ENCODE measurements at places on chromosomes 1 and 21.

GRCh38 chr1:16420424-16421118 is 16.7 kb downstream of the SPATA21 start:
- no peak for DNase-seq

DNA sequence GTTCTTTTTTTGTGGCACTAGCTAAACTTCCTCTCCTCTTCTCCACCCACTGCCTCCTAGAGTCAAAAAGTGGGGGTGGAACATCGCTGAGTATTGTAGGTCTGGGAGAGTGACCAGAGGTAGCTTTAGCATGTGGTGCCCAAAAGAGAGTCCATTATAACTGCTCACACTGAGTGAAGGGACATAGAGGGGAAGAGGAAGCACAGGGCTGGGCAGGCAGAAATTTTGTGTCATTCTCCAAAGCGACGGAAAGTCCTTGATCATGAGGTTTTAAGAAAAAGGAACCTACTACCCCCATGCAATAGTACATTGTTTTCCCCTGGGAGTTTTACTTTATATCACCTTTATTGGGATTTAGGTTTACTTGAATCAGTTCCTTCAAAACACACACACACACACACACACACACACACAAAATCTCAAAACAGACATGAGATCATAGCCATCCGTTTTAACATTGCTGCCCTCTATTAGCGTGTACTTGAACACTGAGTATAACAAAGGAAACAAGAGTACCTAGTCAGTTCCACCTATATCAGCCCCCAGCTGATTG is 4.1 kb downstream of the CD84 start:
- no peak for DNase-seq

- no peak for DNase-seq
Observed at GRCh38 chr1:36743286-36744005, 260.7 kb upstream of the CSF3R start.

DNA sequence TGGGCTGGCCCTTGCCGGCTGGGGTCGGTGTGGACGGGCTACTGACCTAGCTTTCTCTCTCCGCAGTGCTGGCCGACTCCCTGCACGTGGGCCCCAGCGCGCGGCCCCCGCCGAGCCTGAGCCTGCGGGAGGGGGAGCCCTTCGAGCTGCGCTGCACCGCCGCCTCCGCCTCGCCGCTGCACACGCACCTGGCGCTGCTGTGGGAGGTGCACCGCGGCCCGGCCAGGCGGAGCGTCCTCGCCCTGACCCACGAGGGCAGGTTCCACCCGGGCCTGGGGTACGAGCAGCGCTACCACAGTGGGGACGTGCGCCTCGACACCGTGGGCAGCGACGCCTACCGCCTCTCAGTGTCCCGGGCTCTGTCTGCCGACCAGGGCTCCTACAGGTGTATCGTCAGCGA is 34.9 kb downstream of the PTGFRN start:
- DNase-seq, result no peak

- DNase-seq, result no peak
Observed at GRCh38 chr1:180598333-180598974, 33.4 kb upstream of the XPR1 start.

DNA sequence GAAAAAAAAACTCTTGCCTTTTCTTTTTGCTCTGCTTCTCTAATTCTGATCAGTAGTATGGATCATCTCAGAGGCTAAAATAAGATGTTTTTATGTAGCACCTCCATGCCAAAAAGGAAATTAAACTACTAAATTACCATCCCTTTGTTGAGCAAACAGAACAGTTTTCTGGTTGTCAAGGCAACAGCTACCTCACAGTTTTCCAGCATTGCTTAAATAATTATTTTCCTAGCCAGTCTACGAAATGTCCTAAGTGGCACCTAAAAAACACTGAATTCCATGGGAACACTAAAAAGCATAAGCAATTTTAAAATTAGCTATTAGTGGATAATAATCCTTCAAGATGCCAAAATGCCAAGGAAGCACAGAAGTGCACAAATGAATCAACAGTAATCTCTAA is 61.7 kb downstream of the ARID4B start:
- DNase-seq, result peak; percentile 43

GRCh38 chr1:119093721-119094120 is 46.7 kb downstream of the WARS2 start:
- no peak for DNase-seq

- no peak for DNase-seq
Observed at GRCh38 chr1:19028546-19029129, 72.2 kb upstream of the IFFO2 start.

- peak; percentile 18 for DNase-seq
Observed at GRCh38 chr1:46466477-46467182, 23.0 kb upstream of the DMBX1 start.

DNA sequence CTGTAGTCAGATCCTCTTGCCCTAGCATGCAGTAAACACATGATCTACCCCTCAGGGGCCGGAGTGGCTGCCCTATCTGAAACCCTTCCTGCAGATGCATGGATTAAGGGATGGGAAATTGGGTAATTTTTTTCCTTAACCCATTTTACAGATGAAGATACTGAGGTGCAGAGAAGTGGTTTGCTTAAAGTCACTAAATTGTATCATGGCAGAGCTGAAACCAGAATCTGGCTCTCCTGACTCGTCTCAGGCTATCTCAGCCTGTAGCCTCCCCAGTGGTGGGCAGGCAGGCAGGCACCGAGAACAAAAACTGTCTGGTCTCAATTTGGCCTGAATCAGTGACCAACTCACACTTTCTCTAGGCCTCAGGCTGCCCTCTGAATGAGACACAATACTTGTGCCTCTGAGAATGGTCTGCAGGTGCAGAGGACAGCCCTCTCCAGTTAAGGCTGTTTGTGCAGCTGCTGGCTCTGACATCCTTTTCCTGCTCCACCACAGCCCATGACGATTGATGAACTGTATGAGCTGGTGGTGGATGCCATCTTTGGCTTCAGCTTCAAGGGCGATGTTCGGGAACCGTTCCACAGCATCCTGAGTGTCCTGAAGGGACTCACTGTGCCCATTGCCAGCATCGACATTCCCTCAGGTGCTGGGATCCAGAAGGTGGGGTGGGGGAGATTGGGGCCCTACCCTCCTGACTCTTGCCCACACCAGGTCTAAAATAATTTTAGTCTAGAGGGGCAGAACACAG is 1.5 kb downstream of the NAXE start:
- DNase-seq, result no peak

DNA sequence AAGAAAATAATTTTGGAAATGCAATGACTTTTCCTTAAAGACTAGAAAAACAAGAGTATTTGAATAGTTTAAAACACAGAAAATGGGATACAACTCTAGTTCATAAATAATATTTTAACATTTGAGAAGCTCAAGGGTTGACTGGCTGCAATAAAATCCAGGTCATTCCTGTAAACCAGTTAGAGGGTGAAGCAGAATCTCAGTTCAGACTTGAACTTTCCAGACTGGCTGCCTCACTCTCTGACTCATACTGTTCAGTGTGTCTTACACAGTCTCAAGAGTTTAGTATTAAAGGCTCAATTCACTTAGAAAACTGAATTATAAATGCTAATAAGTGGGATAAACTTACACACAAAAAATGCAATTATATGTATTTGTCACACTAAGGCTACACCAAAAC is 89.9 kb downstream of the RAVER2 start:
- peak; percentile 34 for DNase-seq

DNA sequence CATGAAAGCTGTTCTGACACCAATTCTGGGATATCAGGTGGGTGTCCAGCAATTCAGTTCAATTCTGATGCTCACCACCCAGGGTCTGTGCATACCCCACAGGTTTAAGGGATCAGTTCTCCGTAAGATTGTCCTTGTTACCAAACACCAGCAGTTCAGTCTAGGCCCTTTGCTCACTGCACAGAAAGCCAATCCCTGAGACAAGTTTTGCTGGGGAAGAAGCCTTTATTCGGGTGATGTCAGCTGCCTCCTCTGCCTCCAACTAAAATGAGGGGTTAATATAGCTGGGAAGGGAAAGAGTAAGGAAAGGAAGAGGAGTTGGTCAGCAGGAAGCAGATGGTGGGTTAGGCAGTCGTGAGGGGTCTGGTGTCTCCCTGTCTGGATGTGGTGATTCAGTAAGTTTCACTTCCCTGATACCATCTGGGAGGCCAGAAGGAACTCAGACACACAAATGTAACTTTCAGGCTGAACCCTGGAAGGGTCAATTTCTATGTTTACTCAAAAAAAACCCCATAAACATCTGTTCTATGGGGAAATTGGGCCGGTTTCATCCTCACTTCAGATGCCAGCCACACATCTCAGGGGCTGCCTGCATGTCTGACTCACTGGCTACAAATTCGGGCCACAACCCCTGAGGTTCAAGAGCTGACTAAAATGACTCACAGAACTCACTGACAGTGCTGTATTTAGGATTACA is 83.3 kb upstream of the PGBD5 start:
- peak; percentile 91 for DNase-seq

GRCh38 chr21:29297483-29298347 is 1.0 kb upstream of the BACH1 start:
- no peak for DNase-seq

- no peak for DNase-seq
Observed at GRCh38 chr1:57551476-57551875, 127.6 kb upstream of the DAB1 start.

DNA sequence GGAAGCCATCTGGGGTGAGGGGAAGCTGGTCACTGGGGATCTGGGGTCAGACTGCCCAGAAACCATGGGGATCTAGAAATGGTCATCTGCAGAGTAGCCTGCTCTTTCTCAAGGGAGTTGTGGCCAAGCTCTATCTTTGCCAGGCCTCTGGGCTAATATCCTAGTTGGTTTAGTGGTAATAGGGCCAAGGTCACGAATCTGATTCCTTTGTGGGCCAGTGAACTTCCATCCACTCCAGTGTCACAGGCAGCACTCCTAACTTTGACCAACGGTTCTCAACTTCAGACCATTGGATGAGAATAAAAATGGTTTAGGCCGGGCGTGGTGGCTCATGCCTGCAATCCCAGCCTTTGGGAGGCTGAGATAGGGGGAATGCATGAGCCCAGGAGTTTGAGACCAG is 28.1 kb upstream of the PPP2R5A start:
- DNase-seq, result no peak

DNA sequence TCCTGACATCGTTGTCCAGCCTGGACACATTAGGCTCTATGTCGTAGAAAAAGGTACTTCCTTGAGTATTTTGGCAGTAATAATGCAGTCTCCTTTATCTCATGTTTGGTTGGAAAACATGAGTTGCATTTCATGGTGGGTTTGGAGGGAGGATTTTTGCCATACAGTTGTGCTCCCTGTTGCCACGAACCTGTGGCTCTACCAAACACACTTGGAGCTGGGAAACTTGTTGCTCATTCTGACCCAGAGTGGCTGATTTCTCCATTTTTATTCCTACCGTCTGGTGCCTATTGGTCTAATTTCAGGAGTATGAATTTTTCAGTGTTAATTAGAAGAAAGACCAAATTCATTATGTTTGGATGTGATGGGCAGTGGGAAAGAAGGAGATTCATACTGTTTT is 50.7 kb downstream of the MPZL1 start:
- no peak for DNase-seq

DNA sequence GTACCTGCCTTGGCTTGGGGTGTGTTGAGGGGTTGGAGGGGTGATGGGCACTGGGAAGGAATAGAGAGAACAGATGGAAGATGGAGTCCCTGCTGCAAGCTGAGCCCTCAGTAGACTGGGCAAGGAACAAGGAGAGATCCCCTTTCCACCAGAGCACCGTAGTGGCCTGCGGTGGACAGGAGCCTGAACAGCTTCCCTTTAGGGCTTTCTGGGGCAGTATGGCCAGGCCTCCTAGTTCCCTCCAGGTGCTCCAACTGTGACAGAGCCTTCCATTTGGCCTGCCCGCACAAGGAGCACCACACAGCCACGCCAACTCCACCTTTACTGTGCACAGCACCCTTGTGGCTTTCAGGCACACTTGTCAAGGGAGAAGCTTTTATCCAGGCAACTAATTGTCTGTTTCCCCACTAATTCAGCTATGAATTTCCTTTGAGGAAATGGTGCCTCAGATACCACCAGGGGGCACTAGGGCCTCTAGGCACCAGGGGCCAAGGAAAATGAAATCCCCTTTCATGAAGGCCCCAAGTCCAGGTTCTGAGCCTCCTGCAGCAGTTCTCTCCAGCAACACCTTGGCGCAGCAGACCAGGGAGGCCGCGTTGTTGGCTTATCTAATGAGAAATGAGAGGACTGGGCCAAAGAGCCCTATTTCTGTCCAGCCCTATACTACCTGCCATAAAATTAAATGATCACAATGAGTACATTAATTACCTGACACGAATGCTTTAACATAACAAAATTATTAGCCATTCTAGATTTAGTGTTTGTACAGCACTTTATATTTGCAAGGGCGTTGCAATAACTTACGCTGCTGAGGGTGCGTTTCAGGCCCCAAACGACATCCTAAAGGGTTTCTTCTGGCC is 23.1 kb upstream of the ERI3 start:
- peak; percentile 48 for DNase-seq

DNA sequence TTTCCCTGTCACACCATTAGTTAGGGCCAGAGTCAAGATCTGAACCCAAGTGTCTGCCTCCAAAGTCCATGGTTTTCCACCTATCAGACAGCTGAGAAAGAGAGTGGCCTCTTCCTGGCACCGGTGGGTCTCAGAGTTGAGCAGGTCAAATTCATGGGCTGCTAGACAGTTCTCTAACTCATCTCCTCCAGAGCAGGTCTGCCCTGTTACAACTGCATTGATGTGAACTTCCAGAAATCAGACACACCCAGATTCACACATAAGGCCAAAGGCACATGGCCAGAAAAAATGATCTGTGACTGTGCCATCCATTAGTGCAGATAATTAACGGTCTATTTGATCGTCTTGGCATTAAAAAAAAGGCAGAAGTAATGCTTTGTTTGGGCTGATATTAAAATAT is 17.5 kb downstream of the SMIM12 start:
- no peak for DNase-seq

DNA sequence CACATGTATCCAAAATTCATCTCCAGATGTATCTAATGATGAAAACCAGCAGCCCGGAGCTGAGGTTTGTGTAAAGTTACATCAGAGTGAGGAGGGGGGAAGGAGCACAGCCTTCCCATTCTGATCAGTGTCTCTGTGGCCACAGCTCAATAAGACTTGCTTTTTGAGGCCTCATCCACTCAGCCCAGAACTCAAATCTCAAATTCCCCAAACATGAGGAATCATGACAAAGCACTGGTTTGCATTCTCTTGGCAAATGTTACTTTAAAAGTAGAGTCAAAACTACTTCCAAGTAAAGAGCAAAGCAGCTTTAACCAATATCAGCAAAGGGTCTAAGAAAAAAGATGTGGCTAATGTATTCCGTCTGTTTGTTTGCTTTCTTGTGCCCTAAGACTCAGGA is 30.9 kb downstream of the CCN1 start:
- DNase-seq, result peak; percentile 98

DNA sequence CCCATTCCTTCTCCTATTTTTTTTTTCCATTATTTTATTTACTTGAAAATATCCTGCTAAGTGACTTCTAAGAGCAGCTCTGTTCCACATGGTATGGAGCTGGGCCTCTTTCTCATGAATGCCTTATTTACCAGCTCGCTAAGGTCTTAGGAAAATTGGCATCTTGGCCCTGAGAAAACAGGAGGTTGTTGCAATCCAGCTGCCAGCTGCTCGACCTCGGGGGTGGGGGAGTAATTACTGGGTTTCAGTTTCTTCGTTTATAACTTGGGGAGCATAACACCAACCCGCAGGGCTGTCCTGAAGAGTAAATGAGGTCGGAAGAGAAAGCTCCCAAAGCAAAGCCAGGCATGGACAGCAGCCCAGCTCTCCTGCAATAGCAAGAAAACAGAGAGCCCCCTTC is 176.3 kb downstream of the AJAP1 start:
- DNase-seq, result no peak

GRCh38 chr1:154788886-154789285 is 81.2 kb downstream of the KCNN3 start:
- peak; percentile 9 for DNase-seq

GRCh38 chr1:8687538-8687937 is 129.9 kb downstream of the RERE start:
- no peak for DNase-seq

GRCh38 chr1:160412028-160412362 is 11.6 kb downstream of the VANGL2 start:
- DNase-seq, result no peak

All from AG10803 (cell line).